ENCODE measurements at places on chromosomes 1 and 21.

DNA sequence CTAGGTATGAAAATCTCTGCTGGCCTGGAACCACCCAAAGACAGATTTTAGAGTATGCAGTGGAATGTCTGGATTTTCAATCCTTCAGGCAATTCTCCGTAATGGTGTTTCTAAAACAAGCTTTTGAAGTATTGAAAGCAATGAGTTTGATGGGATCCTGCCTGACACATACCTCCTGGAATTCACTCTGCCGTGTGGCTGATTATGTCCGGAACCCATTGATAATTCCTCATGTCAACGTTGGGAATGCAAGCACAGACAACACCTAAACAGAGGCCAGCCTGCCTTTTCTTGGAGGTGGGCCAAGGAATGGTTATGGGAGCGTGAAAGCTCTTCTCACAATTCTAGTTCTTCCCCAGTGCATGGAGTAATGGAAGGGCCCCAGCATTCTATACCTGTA lies 168.9 kb upstream of the HMCN1 start:
- no peak for DNase-seq

DNA sequence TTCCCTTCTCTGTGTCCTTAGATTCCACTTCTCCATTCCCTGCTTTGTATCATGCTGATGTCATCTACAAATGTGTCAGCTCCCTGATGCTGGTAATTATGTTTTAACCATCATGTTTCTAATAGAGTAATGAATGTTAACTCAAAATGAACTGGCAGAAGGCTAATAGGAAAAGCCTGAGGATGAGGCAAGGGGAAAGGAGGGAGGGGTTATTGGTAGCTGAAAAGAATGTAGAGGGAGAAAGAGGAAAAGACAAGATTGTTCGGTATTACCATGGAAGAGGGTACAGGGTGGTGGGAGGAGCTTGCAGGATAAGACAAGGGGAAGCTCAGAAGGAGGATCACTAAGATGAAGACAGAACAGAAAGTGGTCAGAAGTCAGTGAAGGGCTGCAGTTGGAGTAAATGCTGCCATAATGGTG lies 150.9 kb downstream of the ZC3H11B start:
- DNase-seq, result no peak

DNA sequence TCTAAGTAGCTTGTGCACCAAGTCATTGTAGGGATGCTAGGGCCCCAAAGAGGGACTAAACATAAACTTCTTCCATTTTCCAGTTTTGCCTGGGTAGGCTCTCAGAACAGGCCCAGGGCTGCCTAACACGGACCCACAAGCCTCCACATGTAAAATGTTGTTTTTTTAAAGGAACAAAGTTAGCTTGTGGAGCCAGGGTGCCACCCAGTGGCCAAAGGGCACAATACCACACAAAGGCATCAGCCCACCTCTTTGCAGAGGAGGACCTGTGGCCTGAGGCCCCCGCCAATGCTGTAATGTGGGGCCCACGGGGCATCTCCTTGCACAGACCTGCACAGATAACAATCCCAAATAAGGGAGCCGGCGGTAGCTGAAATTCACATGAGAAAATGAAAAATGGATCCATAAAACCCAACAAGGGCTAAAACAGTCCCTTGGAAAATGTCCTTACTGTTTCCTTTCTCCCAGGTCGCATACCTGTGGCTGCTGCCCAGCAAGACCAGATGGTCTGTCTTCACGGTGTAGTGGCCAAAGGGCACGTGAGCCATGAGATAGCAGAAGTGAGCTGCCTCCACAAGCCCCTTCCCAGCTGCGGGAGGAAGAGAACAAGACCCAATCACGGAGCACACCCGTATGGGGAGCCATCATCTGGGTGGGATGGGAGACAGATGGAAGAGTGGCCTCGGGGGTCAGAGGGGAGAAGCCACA lies 23.8 kb downstream of the SEC16B start:
- no peak for DNase-seq

GRCh38 chr1:211340622-211341507 lies 14.2 kb downstream of the TRAF5 start:
- DNase-seq, result no peak

- no peak for DNase-seq
Measured at GRCh38 chr1:43300378-43301094, at the start of gene TIE1. TIE1 (plus strand) TSS chr1:43300982; CDS start chr1:43301072, 90 bp downstream.

- DNase-seq, result no peak
Measured at GRCh38 chr1:230794431-230794830, 47.2 kb downstream of the CAPN9 start.

DNA sequence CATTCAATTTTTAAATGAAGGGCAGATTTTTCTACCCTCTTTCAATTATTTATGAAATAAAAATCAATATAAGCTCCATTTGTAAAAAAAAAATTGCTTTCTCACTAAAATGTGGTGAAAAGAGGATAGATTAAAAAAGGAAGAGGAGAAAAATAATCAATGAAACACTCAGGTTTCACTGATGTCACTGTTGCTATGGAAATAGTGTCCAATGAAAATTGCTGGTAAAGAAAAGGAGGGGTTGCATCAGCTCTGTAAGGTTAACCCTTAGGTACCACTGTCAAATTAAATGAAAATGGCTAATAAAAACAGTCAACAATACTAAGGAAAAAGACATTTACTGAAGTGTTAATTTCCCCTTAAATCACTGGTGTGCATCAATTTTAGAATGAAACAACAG lies 91.6 kb upstream of the TTC39A start:
- no peak for DNase-seq

- DNase-seq, result no peak
Measured at GRCh38 chr1:38735651-38736161, 123.9 kb downstream of the RRAGC start.

- DNase-seq, result no peak
Measured at GRCh38 chr1:153795330-153795837, 20.2 kb downstream of the SLC27A3 start.

DNA sequence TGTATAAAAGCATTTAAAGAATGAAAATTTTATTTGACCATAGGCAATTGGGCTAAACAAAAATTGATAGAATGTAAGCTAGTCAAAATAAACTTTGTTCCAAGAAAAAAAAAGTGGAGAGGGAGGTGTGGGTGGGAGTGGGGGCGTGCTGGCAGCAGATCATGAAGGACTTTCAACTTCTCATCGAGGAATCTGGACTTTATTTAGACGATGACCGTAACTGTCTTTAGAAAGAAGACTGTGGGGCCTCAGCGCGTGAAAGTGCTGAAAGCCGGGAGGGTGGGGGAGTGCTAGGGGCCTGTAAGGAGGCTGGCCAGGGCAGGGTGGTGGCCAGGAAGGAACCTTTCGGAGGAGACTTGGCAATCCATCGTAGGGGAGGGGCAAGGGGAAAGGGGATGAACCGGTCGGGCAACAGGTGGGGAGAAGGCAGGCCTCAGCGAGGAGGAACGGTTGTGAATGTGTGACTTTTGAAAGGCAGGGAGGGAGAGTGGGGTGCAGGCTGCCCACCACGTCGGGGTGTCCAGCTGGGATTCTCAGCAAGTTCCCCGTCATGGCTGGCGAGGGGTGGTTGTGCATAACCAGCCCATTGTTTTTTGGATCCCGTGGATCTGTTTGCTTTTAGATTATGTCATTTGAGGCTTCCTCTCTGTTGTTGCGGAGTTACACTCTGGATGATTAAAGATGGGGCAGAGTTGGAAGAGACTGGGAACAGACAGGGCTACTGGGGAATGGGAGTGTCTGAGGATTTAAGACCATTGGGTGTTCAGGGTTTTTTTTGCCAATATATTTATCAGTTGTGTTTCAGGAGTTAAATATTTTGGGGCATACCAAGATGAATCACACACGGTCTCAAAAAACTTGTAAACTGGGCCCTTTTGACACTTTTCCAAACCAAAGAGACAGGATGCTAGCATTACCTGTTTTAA lies 35.5 kb downstream of the HUNK start:
- DNase-seq, result no peak

DNA sequence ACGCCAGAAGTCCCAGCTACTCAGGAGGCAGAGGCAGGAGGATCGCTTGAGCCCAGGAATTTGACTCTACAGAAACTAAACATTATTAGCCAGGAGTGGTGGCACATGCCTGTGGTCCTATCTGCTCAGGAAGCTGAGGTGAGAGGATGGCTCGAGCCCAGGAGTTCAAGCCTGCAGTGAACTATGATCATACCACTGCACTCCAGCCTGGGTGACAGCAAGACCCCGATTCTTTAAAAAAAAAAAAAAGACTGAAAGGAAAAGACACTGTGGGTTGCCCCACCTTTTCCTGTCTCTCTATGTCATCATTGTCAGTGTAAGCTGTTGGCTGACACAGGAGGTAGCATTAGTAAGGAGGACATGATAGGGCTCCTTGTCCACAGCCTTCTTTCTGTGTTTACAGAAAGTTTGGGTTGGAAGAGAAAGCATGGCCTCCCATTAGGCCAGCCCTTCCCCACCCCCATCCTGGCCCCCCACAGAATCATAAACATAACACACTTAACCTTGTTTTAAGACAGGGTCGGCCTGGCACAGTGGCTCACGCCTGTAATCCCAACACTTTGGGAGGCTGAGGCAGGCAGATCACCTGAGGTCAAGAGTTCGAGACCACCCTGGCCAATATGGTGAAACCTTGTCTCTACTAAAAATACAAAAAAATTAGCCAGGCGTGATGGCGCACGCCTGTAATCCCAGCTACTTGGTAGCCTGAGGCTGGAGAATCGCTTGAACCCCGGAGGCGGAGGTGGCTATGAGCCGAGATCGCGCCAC lies 20.6 kb upstream of the RCAN3 start:
- DNase-seq, result no peak

- no peak for DNase-seq
Measured at GRCh38 chr1:9753121-9753531, 70.6 kb downstream of the CLSTN1 start.

DNA sequence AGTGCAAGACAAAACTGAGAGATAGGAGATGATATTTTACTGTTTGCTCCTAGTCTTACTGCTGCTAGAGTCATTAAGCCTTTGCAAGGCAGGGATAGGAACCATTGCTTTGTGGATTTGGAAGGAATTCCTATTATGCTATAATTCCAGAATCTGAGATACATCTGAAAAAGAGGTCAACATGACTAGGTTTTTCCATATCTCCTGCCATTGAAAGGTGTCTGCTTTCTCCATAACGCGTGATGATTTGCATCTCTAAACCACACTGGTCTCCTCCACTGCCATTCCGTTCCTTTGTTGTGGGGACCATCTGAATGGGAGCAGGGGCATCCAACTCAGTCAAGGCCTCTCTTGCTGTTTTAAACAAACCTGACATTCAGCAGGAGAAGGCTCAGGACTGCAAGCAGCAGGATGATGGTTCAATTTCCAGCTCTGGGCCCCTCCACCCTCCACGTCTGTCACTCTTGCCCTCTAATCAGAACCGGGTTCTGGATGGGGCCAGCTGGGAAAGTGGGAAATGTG lies 45.2 kb downstream of the PLPP3 start:
- no peak for DNase-seq

DNA sequence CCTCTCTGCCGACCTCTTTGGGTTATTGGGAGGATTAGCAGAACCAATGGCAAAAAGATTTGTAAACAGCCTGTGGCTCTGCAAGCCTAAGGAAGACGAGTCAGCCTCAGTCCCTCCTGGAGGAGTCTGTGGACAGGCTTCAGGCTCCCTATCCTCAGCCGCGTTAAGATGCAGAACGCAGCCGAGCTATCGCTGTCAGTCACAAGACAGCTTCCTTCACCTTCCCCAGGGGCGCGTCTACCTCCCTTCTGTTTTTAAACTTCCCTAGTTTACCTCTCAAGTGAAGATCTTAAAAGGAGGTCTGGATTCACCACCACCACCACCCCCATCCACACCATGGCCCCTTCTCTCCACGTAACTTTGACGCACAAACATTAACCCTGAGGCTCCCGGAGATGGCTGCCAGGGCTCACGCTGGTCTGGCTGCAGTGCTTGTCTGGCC lies 738 bp downstream of the CAMK1G start:
- DNase-seq, result no peak

DNA sequence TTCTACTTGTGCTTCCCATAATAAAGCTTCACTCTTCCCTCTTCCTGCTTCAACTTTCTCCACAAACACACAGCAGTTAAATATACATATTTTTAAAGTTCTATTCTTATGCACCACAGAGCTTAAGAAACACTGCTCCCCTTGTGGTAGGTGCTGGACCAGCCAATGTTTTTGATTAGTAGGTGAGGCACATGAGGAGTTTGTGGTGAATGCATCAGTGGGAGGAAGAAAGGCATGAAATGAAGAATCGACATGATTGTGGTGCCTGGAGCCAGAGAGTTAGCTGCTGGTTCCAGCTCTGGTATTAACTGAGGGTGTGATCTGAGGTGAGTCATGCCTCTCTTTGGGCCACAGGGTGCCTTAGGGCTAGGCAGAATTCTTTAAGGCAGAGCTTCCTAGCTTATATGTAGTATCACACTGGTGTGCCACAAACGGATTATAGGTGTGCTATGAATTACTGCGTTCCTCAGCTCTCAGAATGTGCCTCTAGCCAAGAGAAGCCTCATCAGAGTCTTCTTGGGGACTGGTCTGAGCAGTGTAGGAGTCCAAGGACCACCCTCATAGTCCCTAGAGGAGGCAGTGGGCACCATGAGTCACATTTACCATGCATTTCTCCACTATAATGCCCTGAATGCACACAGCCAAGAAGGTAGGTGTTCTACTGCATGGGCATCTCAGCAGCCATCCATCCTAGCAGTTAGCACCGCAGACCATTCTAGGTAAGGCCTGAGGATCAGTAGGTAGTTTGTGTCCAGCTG lies 97.4 kb upstream of the SGIP1 start:
- DNase-seq, result no peak

GRCh38 chr1:172003766-172004530 lies 162.7 kb downstream of the DNM3 start:
- no peak for DNase-seq

DNA sequence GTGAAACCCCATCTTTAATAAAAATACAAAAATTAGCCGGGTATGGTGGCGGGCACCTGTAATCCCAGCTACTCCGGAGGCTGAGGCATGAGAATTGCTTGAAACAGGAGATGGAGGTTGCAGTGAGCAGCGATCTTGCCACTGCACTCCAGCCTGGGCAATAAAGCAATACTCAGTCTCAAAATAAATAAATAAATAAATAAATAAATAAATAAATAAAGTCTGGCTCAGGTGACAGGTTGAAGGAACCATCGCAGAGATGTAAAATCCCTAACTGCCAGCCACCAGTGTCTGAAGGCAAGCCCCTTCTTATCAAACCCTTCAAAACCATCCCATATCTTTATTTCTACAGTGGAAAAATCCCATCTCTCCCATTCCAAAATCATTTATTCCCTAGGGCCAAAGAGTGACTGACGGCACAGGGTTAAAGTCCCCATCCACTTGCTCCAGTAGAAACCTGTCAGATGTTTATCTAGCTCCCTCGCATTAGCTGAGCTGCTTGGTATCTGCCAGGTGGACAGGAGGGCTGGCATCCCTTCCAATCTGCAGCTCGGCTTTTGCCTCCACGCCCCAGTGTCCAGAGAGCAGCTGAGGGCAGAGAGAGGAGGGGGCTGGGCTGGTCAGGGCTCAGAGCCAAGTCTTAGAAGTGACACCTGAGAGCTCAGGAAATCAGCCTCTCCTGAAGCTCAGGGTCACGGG lies 5.0 kb downstream of the CSRP1 start:
- no peak for DNase-seq

DNA sequence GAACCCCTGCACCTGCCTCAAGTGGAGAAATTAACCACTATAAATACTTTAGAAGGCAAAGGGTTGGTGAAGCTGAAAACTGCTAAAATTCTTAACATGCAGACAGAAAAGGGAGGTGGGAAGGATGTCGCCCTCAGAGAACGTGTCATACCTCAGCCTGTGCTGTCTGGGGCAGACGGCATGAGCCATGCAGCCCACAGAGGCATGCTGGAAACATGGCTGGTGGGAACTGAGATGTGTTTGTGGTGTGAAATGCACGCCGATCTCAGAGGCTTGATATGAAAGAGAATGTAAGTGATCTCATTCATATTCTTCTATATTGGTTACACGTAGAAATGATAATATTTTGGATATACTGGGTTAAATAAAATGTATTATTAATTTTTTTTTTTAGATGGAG lies 16.3 kb downstream of the AGPAT3 start:
- DNase-seq, result no peak
